Heart right ventricle (tissue), 16 donors: ENCODE measurements at places on chromosomes 7 and 10. TPM values are rescaled to one million over a fixed set of nuclear protein-coding genes. Genes with fewer than 3 reads are reported as not detected.

DNA sequence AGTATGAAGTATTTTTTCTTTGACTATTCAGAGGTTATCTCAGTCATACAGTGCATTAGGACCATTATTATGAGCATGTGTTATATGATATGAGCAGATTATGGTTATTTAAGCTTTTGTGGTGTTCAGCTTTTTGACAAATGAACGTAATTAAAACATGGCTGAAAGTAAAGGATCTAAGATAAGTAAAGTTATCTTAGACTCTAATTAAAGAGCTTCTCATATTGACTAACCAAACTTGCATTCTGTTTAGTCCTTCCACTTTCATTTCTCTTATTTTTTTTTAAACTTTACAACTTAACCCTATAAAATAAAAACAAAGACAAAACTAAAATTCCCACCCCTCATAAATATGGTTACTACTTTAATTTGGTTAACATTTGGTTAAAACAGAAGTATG is 6.9 kb upstream of the GPR85 start:
- DNase-seq: no peak

- no peak for DNase-seq
Measured at GRCh38 chr10:112189465-112189864, 5.9 kb upstream of the GPAM start.

The ADAM22 gene
- 3.2 TPM for total RNA-seq

The OR2A5 gene
- total RNA-seq: not detected

The HKDC1 gene
- total RNA-seq: not detected

DNA sequence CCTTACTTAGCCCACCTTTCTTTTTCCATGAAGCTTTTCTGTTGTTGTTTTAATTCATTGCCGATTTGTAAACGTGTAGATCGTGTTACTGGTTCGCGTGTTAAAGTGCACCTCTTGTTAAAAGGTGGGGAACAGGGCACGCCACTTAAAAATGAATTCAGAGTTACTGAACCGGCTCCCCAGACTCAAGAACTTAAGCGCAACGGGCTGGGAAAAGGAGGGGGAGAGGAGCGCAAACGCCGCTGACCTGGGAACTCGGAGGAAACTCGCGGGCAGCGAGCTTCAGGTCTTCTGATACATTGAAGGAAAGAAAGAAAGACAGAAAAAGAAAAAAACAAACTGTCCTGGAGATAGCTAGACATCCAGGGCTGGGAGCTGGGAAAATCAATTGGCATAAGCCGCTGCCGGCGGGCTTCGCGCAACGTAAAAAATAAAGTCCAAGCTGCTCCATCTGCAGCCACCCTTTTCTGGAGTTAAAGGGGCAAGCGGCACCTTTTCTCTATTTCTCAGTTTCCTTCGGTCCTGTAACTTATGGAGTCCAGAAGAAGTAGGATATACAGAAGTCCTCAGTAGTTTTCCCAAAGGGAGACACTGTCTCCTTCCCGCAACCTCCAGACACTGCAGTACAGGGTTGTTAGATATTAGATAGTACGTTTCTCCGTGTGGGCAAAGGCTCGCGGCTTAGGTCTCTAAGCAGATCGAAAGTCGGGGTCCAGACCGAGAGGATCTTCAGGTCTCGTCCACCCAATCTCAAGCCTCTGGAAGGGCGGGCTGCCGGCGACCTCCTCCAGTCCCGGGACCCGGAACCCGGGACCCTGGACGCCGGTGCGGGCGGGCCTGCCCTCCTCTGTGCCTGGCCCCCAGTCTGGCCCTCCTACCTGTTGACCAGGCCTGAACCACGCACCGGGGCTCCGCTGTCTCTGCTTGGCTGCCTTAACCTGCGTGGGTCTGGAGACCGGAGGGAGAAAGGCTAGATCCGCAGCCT is 1.8 kb upstream of the DLX6 start:
- DNase-seq: no peak

The CLDN4 gene
- total RNA-seq: not detected

DNA sequence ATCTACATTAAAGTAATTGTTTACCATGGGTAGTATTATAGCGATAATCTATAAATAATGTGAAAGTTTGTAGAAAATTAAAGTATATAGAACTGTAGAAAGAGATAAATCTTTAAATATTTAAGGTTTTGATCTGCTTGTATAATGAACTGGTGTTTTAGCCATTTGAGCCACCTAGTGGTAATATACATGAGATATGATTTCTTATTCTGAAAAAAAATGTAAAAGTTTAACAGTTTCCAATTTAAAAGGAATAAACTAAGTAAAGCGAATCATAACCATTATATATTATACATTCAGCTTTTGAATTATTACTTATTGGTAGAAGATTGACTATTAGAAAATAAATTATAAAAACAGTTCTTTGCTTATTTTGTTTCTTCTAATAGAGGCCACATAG is 91.2 kb downstream of the OTUD1 start:
- no peak for DNase-seq

GRCh38 chr10:64648915-64649314 is 1127.7 kb downstream of the REEP3 start:
- DNase-seq: no peak

The HOXA7 gene
- not detected for total RNA-seq

The AKR1B15 gene
- total RNA-seq: not detected

The KAZALD1 gene
- total RNA-seq: 3.3 TPM

DNA sequence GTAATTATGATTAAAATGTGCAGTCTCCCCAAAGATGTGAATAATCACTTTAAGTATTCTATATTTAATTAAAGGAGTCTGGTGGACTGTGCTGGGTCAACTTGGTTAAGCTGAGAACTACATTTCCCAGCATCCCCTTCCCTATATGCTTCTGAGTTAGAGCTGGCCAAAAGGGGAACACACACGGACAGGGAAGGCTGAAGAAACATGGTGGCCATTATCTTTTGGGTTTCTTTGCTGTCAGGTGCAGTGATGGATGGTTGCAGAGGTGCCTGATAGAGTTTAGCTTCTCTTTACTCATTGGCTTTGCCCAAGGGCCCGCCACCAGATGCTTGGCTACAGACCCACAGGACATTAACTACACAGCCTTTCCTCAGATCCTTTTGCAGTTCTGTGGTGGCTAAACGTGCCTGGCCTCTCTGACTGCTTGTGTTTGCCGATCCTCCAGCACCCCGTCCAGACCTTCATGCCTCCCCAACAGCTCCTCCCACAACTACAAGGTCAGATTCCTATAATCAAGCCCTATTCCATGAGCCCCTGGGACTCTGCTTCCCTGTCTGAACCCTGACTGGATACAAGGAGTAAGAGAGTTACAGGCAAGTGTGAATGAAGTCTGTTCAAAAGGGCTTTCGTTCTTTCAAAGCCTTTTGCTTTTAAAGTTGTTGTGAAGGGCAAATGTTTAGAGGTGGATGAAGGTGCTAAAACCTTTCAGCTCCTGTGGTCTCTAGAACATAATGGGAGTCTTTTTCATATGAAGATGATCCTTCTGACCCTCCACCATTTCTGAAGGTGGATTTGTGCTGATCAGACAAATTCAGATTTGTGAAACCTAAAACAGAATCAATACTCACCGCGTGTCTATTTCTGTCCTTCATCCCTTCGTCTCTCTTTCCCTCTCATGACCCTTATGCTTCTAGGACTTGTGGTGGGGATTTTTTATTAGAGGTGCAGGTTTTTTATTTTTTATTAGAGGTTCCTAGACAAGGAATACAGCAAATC is 21.5 kb downstream of the BUB3 start:
- no peak for DNase-seq

DNA sequence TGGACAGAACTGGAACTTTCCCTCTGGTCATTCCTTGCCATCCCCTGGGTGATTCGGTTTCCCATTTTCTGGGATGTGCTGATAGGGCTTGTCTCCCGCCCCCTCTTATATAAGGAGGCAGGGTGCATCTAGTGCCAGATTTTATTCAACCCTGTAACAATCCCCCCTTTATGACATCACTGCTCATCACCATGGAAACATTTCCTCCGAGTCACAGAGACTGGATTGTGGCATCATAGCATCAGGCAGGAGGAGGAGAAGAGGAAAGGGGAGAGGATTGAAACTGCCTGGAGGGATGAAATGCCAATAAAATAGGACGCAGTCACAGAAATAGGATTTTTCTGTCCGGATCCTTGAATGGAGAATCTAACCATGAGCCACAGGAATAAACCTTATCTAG is 25.0 kb downstream of the SORCS3 start:
- no peak for DNase-seq

DNA sequence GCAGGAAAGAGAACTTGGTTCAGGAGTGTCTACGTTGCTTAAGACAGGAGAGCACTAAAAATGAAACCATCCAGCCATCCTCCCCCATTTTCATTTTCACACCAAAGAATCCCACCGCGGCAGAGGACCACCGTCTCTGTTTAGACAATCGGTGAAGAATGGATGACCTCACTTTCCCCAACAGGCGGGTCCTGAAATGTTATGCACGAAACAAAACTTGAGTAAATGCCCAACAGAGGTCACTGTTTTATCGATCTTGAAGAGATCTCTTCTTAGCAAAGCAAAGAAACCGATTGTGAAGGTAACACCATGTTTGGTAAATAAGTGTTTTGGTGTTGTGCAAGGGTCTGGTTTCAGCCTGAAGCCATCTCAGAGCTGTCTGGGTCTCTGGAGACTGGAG is 1.4 kb upstream of the IL6 start:
- DNase-seq: no peak

The DPYSL4 gene
- total RNA-seq: 9.4 TPM

- DNase-seq: peak; percentile 15
Measured at GRCh38 chr7:123871998-123872867, 27.3 kb downstream of the HYAL4 start.

DNA sequence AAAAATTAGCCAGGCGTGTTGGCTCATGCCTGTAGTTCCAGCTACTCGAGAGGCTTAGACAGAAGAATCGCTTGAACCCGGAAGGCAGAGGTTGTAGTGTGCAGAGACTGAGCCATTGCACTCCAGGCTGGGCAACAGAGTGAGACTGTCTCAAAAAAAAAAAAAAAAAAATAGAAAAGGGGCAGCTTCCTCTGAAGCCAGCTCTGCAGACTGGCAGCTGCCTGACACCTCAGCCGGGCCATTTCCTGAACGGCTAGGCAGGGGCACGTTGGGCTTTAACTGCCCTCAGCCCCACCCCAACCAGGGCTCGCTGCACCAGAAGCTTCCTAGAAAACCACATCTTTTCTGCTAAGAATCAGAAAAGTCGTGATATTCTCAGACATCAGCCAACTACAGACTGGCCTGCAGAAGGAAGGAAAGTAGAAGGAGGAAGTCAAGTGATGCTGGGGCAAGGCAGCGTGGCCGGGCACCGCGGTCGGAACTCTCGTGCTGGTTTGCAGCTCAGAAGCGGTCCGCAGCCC is 38.0 kb downstream of the PRKAG2 start:
- peak; percentile 47 for DNase-seq

DNA sequence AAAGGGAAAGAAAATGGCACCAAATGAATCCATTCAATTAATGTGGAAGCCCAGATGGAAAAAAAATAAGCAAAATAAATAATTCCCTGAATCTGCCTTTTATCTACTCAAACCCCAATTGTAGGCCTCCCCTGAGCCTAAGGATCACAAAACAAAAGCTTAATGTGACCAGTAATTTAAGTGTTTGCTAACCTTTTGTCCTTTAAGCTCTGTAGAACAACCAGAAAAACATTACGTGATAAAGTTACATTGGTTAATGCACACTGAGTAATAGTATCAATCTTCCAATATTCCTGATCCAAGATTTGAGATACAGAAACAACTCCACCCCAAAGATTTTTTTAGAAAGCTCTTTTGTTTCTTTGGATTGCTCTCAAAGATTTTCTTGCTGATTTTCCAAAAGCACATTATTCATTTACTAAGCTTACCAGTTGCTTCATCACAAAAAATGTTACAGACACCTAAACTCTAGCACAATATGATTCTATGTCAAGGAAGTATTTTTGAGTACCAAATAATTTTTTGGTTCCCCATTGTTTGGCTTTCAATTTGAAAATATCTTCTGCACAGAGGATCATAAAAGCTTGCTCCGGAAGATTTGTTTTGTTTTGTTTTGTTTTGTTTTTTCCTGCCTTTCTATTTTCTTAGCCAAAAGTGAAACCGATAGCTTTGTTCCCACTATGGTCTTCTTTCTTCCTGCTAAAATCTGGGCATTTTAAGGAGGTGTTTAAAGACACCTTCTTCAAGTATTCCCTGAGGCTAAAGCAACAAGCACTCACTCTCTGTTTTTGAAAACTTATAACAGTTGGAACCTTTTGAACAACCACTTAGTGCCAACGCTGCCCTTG is 54.2 kb downstream of the TRIL start:
- DNase-seq: no peak

DNA sequence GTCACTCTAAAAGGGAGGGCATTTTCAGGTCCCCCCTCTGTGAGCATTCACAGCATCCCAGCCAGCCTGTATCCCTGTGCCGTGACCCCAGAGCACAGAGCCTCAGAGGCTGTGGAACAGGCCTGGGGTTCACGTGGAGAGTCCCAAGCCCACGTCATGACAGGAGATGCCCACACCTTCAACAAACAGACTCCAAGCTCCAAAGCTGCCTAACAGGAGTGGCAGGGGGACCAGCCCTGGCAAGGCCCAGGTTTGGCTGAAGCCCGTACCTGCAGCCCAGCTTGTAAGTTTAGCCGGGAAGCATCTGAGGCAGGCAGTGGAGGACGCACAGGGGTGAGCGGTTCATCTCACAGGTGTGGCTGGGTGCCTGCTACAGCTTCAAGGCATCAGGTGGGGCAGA is 33.5 kb downstream of the LHPP start:
- DNase-seq: no peak

DNA sequence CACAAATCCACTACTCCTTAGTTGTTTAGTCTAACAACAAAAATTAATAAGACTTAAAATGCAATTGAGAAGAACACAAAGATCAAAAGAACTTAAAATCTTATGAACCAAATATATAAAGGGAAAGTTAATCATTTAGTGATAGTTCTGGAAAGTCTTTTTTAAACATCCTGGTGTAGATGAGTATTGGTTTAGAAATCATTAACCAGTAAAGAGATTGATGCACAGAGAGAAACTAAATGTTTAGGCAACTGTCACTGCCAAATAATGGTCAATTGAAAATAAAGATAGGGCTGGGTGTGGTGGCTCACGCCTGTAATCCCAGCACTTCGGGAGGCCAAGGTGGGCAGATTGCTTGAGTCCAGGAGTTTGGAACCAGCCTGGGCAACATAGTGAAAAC is 44.9 kb downstream of the SP8 start:
- no peak for DNase-seq

DNA sequence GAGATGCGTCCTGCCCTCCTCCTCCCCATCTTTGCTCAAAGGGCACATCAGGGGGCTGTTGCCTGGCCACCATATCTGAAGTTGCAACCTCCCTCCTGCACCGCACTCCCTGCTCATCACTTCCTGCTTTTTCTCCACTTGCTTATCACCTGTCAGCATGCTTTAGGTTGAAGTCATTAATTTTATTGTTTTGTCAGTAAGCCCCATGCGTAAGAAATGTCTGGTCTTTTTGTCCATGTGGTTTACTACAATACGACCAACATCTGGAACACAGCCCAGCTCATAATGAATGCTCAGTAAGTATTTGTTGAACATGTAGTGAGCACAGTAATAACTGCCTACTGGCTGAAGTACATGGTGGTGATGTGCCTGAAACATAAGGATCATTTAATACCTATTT is 71.6 kb upstream of the GJD4 start:
- no peak for DNase-seq

- no peak for DNase-seq
Measured at GRCh38 chr7:50262916-50263690, 41.4 kb upstream of the IKZF1 start.
